IgD-negative memory B cell (primary cell): ENCODE measurements at places on chromosomes 2 and 18. TPM values are rescaled to one million over a fixed set of nuclear protein-coding genes. Genes with fewer than 3 reads are reported as not detected.

Gene SERPINE2
- polyA plus RNA-seq: 2.9 TPM

Gene SPATA3
- not detected for polyA plus RNA-seq

Gene GULP1
- polyA plus RNA-seq: not detected

Gene HAAO
- polyA plus RNA-seq: 5.7 TPM

Gene OSBPL1A
- 0.84 TPM for polyA plus RNA-seq

Gene UGT1A3
- polyA plus RNA-seq: not detected

Gene MYL12B
- 637 TPM for polyA plus RNA-seq
